Activated CD8-positive, alpha-beta memory T cell treated with anti-CD3 and anti-CD28 coated beads for 24 hours (primary cell): ENCODE measurements at places on chromosomes 6 and 20.

GRCh38 chr6:122817766-122818165 lies 28.7 kb downstream of the SMPDL3A start:
- no peak for DNase-seq

DNA sequence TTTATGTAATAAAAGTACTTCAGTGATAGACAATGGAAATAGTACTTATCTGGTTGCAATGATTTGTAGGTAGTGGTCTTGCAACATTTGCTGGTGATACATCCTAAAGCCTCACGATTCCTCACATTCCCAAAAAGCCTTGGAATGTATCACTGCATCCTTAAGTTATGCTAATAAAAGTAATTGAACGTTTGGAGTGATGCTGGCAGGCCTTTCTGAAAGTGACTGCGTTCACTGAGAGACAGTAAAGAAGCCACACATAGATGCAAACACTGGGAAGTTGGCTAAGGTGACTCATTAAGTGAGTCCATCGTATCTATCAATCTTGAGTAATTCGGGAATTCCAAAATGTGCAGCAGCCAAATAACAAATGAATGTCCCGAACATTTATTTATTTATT lies 444.1 kb upstream of the SOX4 start:
- DNase-seq, result no peak

DNA sequence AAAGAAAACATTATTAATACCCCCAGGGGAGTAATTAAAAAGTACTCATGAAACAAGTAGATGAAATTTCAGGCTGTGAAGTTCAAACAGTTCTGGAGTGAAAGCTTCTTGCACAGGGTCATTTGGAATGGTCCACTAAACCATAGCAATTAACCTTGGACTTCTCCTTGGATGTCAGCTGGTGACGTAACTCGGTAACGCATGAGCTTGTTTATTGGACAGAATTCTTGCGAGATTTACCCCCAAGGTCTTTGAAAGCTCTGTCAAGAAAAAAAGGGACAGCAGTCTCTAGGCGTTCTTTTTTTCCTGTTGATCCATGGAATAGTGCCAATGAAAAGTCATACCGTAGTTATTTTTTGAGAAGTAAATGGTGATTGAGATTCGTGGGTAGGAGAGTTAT lies 2.2 kb downstream of the CD83 start:
- DNase-seq, result no peak

DNA sequence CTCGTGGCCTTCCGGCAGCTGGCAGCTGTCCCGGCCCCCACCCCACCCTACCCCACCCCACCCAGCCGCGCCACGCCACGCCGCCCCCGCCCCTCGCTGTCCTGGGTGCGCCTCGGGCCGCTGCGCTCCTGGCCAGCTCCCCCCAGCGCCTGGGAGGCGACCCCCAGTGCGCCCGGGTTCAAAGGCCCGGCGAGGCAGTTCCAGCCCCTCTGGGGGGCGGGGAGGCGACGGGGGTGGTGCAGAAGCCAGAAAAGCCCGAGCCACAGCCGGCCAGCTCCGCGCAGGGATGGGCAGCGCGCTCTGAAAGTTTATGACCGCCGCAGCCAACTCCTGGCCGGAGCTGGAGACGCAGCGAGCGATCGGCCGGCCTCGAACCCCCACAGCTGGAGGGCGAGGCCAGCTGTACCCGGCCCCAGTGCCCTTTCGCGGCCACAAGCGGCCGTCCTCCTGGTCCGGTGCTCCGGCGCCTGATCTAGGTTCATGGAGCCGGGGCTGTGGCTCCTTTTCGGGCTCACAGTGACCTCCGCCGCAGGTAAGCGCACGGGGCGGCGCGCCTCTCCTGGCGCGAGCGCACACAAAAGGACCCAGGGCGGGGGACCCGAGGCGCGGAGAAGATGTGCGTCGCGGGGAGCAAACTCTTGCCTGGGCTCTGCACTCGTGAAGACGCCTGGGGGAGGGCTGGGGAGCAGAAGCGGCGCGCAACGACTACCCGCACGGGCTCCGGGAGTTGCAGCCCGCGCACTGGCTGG lies at the start of gene EDN3:
TSS of gene EDN3 (plus strand) at position 279 of the 749 bp plus-strand sequence. CDS start at position 481, 202 bp downstream.
- DNase-seq, result no peak

- DNase-seq, result no peak
These were observed 453.6 kb upstream of the FLRT3 start for GRCh38 chr20:14790771-14791620.

GRCh38 chr6:148990403-148990802 lies 243.6 kb downstream of the UST start:
- no peak for DNase-seq

GRCh38 chr20:20743511-20744169 lies 31.2 kb upstream of the RALGAPA2 start:
- no peak for DNase-seq

DNA sequence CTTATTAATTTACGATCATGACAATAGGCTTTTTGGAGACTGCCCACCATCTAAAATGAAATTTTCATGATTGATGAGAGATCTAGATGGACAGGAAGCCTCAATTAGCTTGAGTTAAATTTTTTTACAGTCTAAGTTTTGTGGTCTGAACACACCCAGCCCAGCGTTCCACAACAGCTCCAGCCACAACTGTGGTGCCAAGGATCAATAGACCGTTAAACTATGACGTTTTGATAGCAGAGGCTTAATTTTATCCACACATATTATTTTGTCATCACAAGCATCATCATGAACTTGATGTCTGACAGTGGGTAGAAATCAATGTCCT lies 5.5 kb upstream of the GABRR1 start:
- DNase-seq, result no peak
